GM13977 (cell line): ENCODE measurements at places on chromosomes 3 and 15.

DNA sequence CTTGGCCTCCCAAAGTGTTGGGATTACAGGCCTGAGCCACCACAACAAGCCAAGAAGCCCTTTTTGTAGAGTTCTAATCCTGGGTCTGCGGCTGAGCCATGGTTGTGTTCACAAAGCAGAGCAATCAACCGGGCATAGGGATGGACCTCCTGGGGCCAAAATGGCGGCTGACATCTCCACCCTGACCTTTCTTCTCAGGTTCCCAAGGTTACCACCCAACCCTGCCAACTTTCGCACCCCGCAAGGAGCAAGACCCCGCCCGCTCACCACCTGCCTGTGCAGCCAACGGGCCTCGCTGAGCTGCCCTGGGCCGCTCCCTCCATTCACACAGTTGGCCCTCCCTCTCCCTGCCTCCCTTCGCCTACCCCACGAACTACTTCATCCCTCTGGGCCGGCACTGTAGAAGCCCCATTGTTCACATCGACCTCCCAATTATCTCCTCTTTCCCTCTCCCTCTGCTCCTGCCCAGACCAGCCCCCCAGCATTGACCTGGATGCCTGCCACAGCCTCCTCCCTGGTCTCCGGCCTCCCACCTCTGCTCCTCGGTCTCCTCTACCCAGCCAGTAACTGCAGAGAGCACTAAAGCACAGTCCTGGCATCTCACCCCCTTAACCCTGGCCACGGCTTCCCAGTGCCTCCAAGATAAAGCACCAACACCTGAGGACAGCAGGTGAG is 62.0 kb upstream of the TFRC start:
- DNase-seq, result no peak

DNA sequence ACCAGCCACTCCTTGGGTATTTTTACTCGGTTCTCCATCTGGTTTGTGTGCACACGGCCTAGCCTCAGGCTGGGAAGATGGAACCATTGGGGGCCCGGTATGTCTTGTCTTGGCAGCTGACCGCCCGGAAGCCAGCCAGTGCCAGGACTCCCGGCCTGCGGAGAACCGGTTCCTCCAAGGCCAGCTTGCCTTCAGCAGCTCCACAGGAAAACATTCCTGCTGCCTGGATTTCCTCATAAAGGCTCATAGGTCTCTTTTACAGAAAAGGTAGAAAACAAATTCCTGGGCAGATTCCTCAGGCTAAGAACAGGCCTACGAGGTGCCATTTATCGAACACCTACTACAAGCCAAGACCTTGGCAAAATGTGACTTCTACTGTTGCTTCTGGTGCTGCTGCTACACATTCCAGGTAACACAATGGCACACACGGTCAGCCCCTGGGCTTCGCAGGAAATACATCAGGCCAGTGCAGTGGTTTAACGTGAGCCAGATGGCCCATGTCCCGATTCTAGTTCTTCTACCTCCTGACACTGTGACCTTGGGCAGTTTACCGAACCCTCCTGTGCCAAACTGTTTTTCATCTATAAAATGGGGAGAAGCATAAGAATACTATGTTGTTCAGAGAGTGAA is 141.8 kb downstream of the OPA1 start:
- no peak for DNase-seq

DNA sequence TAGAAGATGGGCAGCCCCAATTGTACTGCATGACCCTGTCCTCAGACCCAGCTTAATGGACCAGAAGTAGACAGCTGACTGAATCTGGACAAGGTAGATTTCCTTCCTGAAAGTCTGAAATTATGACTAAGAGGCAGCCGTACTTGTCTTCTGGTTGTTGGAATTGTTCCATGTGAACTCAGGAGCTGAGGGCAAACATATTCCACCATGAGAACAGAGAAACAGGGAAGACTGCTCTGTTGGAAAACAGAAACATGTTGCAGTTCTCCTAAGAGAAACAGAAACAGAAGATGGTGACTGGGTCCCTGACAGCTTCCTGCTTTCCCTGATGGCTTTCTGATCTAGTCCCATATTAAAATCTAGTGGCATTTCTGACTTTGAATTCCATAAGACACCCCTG is 24.1 kb downstream of the POPDC2 start:
- DNase-seq, result no peak

- DNase-seq, result no peak
These were observed 602 bp upstream of the SLTM start for GRCh38 chr15:58934114-58934447.

GRCh38 chr3:30368978-30369377 is 237.4 kb upstream of the TGFBR2 start:
- DNase-seq, result no peak

GRCh38 chr3:190302212-190302867 is 19.9 kb downstream of the CLDN1 start:
- no peak for DNase-seq

GRCh38 chr3:111972891-111973290 is 5.9 kb upstream of the ABHD10 start:
- no peak for DNase-seq

GRCh38 chr15:68641376-68641775 is 62.6 kb downstream of the CORO2B start:
- DNase-seq, result no peak

GRCh38 chr3:128276146-128276435 is 122.8 kb downstream of the EEFSEC start:
- no peak for DNase-seq

DNA sequence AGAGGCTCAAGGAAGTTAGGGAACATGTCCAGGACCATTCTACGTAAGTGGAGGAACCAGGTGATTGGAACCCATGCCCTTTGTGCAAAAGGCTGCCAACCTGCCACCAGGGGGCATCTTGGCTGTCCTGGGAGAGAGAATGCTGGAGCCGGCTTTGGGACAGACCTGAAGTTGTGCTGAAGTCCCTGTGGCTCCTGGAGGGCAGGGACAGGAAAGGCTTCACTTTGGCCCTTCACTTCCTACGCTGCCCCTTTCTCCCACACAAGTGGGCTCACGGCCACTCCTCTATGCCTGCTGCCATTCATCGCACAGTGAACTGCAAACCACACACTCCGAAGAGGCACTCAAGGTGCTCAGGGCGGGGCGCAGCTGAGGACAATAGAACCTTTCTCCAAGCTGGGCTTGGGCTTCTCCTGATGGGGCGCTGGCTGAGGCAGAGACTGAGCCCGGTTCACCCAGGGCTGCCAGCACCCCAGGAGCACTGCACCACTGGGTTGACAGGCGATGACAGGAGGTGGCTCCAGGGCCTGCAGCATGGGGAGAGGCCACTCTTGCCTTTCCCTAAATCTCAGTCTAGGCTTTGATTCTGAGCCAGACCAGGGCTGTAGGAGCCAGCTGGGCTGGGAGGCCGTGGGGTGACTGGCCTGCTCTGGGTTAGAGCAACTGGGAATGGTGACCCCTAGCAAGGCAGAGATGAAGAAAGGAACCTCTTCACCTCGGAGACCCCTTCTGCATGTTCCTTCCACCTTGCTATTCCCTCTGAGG is 8.4 kb downstream of the SHF start:
- peak; percentile 71 for DNase-seq

DNA sequence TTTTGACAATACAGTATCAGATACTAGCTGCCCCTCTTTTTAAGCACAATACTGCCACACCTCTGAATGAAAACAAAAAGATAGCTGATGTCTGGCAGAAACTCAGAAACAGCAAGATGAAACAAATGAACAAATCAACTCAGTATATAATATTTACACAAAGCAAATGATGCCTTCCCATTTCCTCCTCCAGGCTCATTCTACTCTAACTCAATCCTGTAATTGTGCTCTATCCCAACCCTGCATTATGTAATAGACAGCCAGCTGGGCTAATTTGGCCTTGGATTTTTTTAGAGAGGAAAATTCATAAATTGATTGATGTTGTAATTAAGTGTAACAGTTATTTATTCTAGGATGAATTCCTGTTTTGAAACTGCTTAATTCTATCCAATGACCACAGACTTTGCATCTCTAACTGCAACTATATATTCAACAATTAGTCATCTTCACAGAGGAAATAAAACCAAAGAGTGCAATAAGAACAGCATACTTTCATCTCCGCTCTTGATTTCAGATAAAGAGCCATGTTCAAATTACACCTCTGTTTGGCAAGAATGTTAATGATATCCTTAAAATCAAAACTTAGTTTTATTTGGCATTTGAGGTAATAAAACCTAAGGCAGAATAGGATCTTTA is 6.1 kb downstream of the ATG3 start:
- DNase-seq, result no peak

GRCh38 chr15:66378814-66379430 is 7.8 kb upstream of the MAP2K1 start:
- no peak for DNase-seq

DNA sequence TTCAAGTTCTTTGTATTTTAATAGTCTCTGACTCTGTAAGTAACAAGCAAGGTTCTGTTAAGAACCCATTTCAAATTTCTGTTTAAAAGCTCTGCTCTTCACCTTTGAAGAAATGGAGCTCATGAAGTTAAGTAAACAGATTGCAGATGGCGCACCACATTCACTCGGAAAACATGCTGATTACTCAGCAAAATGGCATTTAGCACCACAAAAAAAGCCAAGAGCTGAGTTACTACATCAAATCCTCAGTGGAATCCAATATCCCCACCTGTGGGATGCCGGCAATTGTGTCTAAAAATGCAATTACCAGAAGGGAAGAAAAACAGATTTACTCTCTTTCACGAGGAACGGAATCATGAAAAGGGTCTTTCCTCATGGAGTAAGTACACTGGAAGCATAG is 758.0 kb downstream of the NTRK3 start:
- no peak for DNase-seq

DNA sequence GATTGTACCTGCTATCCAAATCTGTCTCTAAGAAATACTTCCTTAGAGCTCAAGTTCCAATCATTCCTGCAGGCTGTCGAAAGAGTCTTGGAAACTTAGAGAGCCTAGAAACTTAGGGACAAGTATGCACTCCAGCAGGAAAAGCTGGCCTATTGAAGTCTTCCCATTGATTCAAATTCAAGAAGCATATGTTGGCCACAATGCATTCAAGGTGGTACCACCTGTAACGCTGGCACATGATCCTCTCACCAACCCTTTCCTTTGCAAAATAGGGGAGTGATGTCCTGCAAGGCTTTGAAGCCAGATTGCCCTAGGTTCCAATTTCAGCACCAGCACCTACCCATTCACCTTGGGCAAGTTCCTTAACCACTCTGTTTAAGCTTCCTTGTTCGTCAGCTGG is 6.0 kb downstream of the ADAMTS9 start:
- no peak for DNase-seq

- DNase-seq, result no peak
These were observed 31.7 kb upstream of the NPHP3 start for GRCh38 chr3:132753946-132754345.

GRCh38 chr3:156859578-156859977 is 33.4 kb downstream of the LEKR1 start:
- DNase-seq, result peak; percentile 4

- DNase-seq, result no peak
These were observed 135.0 kb downstream of the LRRK1 start for GRCh38 chr15:101054116-101054515.

DNA sequence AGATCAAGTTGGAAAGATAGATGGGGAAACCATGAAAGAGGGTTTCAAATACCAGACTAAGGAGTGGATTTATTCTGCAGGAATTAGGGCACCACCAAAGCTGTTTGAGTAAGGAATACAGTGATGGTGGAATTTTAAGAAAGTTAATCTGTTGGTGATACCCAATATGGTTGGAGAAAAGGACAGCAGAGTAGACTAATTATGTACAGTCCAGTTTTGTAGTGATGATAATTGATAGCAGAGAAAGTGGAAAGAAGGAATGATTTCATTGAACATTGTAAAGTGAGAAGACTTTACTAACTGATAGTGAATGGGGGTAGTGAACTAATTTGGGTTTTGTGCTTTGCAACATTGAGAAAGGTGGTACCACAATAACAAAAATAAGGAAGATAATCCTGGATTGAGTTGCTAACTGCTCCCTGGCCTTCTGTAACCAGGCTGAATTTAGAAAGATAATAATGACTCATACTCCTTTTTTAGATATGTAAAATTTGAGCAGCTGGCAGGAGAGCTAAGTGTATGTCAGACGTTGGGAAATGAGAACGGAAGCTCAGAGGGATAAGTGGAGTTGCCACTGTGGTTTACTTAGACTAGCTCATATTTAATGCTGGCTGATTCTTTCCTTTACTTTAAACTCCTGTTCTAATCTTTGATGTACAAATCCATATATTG is 16.9 kb downstream of the TCAIM start:
- no peak for DNase-seq

- no peak for DNase-seq
These were observed 44.3 kb upstream of the FLNB start for GRCh38 chr3:57963811-57964346.

DNA sequence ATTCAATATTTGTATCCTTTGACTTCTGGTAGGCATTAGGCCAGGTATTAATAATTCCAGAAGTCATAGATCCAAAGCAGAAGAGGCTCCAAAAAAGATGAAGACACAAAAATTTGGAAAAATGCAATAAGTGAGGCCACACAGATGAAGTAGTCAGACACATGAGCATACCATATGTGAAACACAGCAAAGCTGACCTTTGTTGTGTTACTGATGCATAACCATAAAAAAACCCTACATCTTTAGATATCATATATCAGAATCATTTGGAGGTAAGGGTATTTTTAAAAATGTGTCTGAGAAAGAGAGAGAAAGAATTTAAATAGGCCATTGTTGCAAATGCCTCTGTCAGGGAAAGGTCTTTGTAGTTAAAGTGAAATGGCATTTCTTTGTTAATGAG is 314.9 kb downstream of the SLC9A9 start:
- DNase-seq, result no peak

- no peak for DNase-seq
These were observed 1.3 kb downstream of the FSIP1 start for GRCh38 chr15:39781147-39781966.

GRCh38 chr3:165202995-165203394 is 6.8 kb upstream of the SLITRK3 start:
- no peak for DNase-seq

- no peak for DNase-seq
These were observed 490.5 kb upstream of the NR2F2 start for GRCh38 chr15:95840004-95840403.

DNA sequence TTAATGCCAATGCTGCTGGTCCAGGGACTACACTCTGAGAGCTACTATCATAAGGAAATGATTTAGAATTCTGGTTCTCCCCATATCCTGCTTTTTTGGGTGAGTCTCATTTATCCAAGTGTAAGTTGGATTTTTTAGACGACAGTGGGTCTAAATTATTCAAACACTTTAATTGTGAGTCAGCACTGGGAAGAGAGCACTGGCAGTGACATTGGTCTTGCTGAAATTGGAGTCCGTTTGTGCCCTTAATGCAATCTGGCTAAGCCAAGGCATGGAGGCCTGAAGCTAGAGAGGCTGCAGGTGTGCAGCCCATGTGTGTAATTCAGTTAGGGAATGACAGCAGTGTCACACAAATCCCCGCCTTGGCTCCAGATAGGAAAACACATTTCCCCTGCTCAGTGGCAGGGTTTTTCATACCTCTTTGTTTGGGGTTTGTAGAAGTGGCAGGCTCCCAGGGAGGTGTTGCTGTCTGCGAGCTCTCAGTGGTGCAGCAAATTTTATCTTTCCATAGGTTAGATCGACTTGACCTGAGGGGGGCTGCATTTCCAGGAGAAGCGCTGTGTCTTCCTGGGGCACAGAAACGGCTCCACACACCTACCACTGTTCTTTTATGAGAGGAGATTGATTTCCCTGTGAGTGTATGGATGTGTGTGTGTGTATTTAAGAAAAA is 197.7 kb downstream of the CD47 start:
- DNase-seq, result no peak
